ENCODE measurements at places on chromosomes 3 and 15.

GRCh38 chr15:62482785-62483429 is 317.8 kb upstream of the C2CD4B start:
- no peak for DNase-seq

DNA sequence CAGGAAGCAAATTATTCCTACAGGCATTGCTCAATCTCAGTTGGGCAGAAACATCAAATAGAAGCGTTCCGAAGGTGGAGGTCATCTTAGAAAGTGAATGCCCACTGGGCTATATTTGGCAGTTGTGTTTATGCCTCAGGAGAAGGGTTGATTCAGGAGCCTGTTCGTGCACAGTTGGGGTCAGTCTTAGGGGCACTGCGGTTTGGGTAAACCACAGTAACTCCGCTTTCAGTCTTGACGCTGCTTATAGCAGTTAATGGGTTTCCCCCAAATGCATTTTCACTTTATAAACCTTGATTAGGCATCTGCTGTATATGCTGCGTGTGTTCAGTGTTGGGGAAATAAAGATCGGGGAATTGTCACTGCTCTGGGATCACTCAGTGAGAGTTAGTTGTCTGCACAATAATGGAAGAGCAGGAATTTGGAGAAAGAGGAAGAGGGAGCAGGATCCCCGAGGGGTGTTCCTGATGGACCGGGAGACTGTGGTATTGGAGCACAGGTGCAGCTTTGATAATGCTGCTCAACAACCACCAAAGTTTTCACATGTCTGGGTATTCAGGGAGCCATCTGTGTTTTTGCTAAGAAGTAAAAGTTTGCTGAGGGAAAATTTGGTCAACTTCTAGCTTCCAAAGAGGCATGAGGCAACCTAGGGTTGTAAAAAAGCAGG is 124.3 kb upstream of the EIF1B start:
- DNase-seq = no peak

- no peak for DNase-seq
Measured at GRCh38 chr15:65412556-65412955, 10.2 kb downstream of the IGDCC4 start.

DNA sequence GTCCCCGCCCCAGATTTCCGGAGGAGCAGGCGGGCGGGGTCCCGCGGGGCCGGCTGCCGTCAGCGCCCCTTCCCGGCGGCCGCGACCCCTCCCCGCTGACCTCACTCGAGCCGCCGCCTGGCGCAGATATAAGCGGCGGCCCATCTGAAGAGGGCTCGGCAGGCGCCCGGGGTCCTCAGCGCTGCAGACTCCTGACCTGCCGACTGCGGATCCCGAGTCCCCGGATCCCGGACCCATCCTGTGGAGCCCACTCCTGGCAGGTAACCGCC is at the start of gene TRH:
TRH (plus strand) TSS at position 157 of the 269 bp plus-strand sequence. CDS start 1,097 bp downstream, outside the sequence.
- DNase-seq = no peak

DNA sequence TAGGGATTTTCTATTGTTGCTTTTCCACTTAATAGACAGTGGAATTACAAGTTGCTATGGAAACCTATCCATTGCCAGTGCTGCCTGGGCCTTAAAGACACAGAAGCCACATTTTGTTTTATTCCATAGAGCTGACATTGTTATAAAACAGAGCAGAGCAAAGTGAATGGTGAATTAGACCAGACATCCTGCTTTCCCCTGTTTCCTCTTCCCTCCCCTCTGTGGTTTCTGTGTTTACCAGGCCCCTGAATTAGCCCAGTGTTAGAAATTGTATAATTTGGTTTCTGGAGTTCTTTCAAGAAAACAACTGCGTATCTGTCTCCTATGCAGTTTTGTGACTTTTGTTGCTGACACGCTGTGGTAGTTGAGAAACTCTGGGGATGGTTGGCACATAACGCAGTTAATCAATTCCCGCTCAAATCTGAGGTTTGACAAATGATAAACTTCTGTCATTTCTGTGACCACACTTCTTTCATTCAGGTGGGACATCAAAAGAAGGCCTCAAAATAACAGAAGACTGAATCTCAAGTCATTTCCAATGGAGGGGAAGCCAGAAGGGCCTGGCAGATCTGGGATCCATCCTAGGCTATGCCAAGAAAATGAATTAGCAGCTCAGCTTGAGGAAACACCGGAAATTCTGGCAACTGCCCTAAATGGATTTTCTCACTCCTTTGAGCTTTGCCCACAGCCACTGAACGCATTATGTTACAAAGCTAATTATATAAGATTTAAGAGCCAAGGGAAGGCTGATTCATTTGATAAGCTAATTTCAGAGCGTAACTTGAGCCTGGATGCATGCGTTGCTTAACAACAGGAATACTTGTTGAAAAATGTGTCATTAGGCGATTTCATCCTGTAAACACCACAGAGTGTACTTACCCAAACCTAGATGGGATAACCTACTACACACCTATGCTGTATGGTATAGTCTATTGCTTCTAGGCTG is 46.9 kb downstream of the NR1D2 start:
- DNase-seq = peak; percentile 87

DNA sequence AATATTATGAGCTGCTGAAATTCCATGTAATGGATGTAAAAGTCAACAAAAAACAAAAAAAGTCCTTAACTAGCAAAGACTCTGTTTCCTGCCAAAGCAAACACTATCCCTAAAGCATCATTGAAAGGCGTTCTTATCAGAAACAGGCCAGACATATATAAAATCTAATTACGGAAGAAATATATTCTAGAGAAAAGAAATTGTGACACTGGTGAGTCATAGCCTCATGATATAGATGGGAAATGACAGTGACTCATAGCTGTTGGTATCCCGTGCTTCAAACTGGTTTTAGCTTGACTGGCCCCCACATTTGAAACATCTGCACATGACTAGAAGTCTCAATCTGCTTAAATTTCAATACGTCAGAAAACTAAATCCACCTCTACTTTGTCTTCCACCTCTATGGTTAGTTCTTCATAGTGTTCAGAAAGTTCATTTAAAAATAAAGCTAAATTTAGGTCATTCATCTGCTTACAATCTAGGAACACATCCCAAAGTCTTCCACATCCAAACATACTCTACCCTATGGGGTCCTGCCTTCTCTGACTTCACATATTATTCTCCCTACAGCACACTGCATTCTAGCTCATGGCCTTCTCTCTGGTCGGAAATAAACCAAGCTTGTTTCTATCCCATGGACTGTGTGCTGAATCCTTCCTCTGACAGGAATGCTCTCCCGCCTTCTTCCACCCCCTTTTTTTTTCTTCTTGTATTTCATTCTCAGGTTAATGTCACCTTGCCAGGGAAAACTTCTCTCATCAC is 456.3 kb upstream of the ARRDC4 start:
- DNase-seq = no peak

- no peak for DNase-seq
Measured at GRCh38 chr15:40090774-40091455, 17.8 kb downstream of the BMF start.

DNA sequence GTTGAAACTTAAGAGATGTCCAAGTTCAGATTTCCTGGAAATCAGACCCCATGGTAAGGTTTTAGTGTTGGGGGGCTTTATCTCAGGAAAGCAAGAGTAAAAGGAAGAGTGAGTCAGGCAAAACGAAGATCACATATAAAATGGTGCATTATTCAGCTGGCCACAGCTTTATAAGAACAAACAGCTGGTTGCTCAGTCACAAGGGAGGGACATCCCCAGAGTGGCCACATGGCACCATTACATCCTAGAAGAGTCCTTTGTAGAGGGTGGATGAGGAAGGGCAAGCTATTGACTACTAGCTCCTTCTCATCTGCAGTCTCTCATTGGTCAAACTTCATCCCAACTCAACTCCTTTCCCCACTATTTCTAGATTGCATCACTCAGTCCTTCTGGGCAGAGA is 68.3 kb upstream of the COL8A1 start:
- DNase-seq = no peak

GRCh38 chr3:52705438-52705687 is 228 bp downstream of the GLT8D1 start:
- no peak for DNase-seq

DNA sequence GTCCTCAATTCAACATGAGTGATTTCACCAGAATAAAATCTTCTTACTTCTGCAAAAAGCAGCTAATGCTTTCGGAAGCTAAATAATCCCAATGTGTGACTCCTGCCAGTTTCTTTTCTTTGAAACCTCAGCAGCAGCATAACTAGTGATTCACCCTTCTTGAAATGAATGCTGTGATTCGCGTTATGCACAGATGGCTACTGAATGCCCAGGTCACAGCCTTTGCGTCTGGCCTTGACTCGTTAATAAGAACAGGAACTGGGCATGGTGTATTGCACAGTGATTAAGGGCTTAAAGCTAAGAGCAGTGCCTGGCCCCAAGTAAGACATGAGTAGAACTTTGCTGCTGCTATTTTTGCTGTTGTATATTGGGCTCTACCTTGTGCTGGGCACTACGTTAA is 19.0 kb downstream of the CGNL1 start:
- DNase-seq = peak; percentile 19

DNA sequence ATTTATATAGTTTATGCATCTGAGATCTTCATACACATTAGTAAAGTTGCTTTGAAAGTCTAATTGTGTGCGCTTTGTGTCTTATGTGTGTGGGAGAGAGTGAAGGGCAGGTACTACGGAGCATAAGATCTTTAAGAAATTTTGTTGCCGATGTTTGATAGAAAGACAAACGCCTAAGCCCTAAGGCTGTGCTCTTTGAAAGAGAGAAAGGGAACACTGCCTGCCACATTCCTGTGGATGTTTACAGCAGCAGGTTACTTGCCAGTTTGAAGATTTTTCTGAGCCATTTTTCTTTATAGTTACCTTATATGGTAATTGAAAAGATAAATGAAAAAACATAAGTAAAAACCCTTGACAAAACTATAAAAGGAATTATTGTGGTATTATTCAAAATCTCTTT is 17.0 kb downstream of the DTWD1 start:
- DNase-seq = no peak

DNA sequence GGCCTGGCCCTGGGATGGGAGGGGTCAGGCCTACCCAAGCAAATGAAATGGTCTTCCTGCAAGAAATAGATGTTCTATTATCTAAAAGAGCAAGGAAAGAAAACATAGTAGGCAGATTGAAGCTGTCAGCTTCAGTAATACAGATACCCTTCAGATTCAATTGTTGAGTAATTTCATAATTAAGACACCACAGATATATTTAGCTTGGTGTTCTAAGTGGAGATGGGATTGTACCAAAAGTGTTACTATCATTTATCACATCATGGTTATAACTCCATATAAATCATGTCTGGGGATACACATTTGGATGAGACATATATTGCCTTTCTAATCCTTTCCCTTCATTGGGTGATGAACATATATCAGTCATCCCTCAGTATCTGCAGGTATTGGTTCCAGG is 41.9 kb upstream of the FAH start:
- no peak for DNase-seq

DNA sequence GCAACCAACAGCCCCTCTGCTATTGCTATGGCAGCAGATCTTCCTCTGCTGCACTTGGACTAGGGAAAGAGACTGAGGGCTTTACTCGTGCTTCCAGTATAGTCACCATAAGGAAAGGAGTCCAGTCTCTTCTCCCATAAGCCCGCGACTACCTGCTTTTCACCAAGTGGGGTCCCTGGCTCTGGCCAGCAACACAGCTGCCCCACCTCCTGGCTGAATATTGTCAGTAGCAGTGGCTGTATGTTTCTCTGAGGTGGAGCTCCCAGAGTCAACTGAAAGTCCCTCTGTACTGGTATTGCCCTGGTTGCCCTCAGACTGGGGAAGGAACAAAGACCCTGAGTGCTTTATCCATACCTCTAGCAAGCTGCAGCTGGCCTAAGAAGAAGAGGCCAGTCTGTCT is 719.6 kb downstream of the SQOR start:
- no peak for DNase-seq

- no peak for DNase-seq
Measured at GRCh38 chr15:68301301-68301700, 23.8 kb downstream of the FEM1B start.

GRCh38 chr3:133575086-133575485 is 1.6 kb downstream of the CDV3 start:
- DNase-seq = no peak

GRCh38 chr3:10371789-10372188 is 50.9 kb upstream of the SEC13 start:
- no peak for DNase-seq

DNA sequence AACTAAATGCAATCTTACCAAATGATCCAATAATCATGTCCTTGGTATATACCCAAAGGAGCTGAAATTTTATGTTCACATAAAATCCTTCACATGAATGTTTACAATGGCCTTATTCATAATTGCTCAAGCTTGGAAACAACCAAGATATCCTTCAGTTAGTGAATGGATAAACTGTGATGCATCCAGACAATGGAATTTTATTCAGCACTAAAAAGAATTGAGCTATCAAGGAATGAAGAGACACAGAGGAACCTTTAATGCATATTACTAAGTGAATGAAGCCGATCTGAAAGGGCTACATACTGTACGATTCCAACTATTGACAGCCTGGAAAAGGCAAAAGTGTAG is 168.4 kb downstream of the PDE8A start:
- DNase-seq = peak; percentile 10

GRCh38 chr3:39096775-39097174 is 10.7 kb downstream of the GORASP1 start:
- DNase-seq = peak; percentile 56

DNA sequence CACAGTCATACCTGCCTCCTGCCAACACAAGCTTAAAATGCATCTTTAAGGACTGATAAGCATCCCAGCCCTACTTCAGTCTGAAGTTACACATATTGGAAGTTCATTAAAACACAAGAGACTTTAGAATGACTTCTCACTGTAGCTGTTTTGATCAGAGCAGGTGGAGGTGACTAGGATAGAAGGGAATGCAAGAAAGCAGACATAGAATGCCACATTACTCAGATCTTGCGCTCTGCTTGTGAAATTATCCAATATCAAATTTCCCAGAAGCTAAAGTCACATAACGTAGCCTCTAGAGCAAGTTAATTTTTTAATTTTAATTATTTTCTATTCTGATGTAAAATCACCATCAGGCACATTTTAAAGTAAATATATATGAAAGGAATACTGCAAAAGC is 306.5 kb downstream of the PLOD2 start:
- no peak for DNase-seq

DNA sequence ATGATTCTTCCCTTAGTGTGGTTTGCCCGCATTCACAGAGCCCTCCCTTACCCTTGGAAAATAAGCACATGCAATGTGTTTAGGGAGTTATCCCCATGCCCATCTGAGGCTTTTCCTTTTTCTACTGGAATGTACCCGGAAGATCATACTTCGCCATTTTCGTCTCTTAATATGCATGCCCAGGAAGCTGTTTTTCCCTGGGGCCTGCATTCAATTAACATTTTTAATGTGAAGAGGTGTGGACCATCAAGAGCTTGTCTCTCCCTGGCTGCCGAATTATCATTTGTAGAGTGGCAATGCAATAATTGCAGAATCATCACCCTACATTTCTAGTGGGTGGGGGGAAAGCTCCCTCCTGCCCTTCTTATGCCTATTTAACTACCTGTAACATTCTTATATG is 976.3 kb downstream of the DIPK2A start:
- DNase-seq = no peak

GRCh38 chr3:17233398-17233800 is 348.6 kb downstream of the PLCL2 start:
- DNase-seq = peak; percentile 60

GRCh38 chr3:125043599-125044151 is 12.1 kb downstream of the HEG1 start:
- DNase-seq = no peak

- DNase-seq = no peak
Measured at GRCh38 chr3:134790065-134790464, 5.0 kb upstream of the EPHB1 start.
